Neuronal stem cell (in vitro differentiated cells): ENCODE measurements at places on chromosomes 5 and 9.

- DNase-seq = no peak
These were observed 151.5 kb downstream of the GOLPH3 start for GRCh38 chr5:32022638-32023037.

DNA sequence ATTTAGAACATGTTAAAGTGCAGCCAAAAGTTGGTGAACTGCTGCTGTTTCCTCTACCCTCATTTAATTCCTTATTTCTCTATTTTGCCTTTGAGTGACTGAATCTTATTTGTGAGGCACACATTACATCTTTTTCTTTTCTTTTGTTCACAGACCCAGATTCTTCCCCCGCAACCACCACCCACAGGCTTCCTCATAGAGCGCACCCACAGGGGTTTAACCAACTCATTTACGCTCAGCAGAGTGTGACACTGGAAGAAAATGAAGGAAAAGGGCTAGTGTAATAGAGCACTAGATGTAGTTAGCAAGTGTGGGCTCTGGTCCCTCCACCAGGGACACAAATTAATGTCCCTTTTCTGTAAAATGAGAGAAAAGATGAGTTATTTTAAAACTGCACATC is 200.7 kb downstream of the PARP8 start:
- DNase-seq = no peak

- no peak for DNase-seq
These were observed 266.1 kb upstream of the MAP3K1 start for GRCh38 chr5:56549096-56549886.

- DNase-seq = peak; percentile 73
These were observed 5.5 kb upstream of the AQP3 start for GRCh38 chr9:33452828-33453271.

DNA sequence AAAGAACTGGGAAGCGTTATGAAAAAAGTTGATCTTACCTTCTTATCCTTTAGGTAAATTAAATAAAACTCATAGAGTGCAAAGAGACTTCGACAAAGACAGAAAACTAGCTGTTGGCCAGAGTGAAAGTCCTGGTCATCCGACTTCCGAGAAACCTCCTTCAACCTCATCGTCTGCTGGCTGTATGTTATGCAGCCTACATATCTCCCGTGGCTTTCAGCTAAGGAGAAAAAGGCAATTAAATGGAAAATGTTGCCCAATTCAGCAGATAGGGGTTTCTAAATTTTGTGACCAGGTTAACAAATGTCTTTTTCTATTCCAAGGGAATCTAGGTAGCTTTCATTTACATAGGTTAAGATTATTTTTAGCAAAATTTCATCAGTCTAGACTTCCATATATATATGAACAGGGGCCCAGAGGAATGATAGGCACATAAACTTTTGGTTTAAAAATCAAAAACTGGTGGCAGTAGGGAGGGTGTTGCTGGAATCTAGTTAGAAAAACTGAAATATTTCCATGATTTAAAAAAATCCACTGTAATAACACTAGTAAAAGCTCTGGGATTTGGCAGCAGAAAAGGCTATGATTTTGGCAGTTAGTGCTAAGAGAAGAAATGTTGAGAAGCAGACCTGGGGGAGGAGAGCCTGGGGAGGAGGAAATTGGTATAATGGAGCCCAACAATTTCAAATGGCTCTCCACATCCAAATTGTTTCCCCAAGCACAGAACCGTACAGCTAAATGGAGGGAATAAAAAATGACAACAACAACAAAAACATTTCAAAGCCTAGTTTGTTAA is 32.1 kb downstream of the RAI14 start:
- no peak for DNase-seq

DNA sequence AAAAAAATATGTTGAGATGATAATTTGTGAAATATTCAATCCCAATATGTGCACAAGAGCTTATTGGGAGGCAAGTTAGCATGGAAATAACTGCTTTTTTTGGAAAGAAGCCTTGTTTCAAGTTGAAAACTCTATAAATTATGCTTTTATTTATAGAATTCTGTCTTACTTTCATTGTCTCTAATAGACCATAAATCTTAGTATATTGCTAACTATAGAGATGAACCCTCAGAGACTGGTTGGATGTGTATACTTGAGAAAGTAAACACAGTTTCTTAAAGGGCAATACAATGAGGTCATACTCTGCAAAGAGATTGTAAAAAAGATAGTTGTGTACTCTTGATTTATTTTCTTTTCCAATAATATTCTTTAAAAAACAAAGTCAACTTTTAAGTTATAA is 530.3 kb downstream of the SPATA31D1 start:
- DNase-seq = no peak

DNA sequence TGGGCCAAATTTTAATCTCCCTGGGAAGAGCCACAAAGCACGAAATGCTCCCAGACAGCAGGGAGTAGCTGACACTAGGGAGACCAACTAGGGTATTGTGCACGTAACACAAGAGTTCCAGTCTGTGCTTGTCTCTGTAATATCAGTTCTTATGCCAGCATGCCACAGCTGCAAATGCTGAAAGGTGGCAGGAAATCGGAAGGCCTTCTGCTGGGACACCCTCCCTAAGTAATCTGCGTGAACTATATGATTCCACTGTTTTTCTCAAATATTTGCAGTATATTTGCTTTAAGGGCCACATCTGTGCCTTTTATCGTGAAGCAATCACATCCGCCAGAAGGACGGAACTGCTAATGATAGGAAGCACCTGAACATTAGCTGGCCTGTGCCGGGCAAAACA is 12.6 kb downstream of the VLDLR start:
- no peak for DNase-seq
